Esophagus squamous epithelium (tissue), 5 donors: ENCODE measurements at places on chromosomes 16 and 17.

- DNase-seq = no peak
Observed at GRCh38 chr16:50267151-50267631, 840 bp downstream of the ADCY7 start.

DNA sequence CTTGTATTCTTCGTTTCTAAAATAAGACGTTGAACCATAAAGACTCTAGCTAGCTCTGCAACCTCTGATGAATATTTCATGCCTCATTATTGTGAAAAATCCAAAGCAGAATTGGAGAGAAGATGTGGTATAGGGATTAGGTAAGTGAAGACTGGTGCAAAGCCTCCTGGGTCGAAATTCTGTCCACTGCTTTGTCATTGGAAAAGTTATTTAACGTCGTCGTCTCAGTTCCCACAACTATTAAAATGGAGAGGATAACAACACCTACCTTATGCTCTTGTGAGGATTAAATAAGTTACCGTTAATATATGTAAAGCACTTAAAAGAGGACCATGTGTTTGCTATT, 1.4 kb upstream of the PRPSAP2 start:
- DNase-seq = no peak

DNA sequence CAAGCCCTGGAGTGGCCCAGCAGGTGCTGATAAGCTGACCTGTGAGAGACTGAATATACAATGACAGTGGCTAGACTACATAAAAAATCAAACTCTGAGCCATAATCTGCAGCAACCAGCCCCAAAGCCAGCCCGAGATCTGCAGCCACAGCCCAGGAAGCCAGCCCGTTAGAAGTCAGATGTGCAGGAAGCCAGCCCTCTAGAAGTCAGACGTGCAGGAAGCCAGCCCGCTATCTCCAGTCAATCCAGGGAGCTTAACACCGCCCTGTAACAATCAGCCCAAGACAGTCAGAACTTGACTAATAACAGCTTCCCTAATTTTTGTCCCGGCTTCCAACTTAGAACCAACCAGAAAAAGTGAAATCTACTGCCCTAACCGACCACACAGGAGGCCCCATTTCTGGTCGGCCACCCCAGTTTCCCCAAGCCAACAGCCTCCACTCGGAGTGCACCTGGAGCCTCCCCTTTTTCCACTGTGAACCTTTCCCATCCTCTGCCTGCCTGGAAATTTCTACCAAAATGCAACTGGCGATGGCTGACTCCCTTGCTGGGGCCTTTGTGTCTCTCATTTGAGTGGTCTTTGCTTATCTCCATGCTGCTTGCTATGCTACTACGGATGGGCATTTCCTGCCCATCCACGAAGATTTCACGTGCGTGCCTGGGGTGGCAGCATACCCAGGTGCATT, 769.3 kb downstream of the KCNJ18 start:
- DNase-seq = no peak

GRCh38 chr16:29871822-29872546, 9.0 kb upstream of the CDIPT start:
- no peak for DNase-seq

GRCh38 chr16:61763013-61763412, 273.2 kb downstream of the CDH8 start:
- DNase-seq = no peak

GRCh38 chr17:8120520-8121406, 2.4 kb upstream of the ALOXE3 start:
- DNase-seq = no peak

DNA sequence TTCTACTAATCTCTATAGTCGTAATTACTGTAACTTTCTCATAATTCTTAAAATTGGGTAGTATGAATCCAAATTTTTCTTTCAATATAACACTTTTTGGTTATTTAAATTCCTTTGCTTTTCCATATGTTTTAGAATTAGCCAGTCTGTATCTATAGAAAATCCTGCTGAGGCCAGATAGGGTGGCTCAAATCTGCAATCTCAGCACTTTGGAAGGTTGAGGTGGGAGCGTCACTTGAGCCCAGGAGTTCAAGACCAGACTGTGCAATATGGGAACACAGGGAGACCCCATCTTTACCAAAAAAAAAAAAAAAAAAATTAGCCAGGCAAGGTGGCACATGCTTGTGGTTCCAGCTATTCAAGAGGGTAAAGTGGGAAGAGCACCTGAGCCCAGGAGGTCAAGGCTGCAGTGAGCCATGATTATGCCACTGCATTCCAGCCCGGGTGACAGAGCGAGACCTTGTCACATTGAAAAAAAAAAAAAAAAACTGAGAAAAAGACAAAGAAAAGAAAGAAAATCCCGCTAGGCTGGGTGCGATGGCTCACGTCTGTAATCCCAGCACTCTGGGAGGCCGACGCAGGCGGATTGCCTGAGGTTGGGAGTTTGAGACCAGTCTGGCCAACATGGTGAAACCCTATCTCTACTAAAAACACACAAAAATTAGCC, 9.3 kb downstream of the TERF2 start:
- no peak for DNase-seq

GRCh38 chr17:7716901-7717755, at the start of gene DNAH2:
Gene DNAH2 (plus strand): TSS chr17:7717744. CDS start chr17:7719735, 1,991 bp downstream.
- DNase-seq = no peak

DNA sequence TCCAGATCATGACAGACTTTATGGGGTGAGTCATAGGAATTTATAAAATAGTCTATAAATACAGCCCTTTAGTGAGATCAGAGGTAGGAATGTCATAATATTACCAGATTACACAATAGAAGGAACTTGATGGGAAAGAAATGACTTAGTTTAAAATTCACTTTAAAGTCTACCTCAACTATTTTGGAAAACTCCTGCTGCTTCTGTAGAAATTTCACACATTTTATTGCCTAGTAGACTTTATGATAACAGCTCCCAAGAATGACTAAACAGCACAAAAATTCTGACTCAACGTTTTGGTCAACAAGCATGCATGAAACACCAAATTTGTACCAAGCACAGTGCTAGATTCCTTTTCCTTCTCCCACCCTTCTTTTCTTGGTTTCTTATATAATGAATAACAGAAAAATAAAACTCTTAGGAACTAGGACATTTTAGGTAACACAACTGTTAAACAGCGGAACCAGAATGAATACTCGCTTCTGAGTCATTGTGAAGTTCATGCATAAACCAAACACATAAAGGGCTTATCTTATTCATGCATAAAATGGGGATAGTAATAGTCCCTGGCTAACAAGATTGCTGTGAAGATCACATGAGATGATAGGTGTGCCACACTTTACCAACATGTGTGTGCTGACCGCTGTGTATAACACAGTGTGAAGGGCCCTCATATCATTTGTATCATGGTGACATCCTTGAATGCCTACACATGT, 243.9 kb downstream of the CDH8 start:
- DNase-seq = no peak

DNA sequence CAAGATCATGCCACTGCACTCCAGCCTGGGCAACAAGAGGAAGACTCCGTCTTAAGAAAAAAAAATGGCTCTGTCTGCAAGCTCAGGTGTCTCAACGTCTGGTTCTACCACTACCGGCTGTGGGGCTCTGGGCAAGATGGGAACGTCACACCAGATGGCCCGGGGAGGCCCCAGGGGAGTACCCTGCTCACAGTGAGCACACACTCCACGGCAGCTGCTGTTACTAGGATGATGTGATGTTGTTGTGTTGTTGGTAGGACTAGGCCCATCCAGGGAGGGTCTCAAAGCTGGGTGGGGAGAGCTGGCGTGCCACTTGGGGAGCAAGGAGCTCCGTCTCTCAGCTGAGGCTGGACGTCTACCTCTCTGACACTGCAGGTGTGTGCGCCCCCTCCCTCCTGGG, 9.4 kb upstream of the NPTX1 start:
- DNase-seq = no peak

- no peak for DNase-seq
Observed at GRCh38 chr16:52265446-52265861, 281.5 kb downstream of the TOX3 start.

GRCh38 chr16:65749506-65749905, 617.0 kb upstream of the CDH5 start:
- DNase-seq = no peak

GRCh38 chr17:80220054-80220735, at the start of the genes SGSH and SLC26A11:
Gene SGSH (minus strand): TSS chr17:80220333. CDS start chr17:80220313, 20 bp downstream.
Gene SLC26A11 (plus strand): TSS chr17:80220427. CDS start chr17:80221561, 1,134 bp downstream.
- no peak for DNase-seq

GRCh38 chr17:28230011-28230410, 89.0 kb upstream of the TMEM97 start:
- no peak for DNase-seq

- no peak for DNase-seq
Observed at GRCh38 chr17:8038954-8039610, at the start of gene ALOX15B. Gene ALOX15B (plus strand): TSS chr17:8039059. CDS start chr17:8039156, 97 bp downstream.

DNA sequence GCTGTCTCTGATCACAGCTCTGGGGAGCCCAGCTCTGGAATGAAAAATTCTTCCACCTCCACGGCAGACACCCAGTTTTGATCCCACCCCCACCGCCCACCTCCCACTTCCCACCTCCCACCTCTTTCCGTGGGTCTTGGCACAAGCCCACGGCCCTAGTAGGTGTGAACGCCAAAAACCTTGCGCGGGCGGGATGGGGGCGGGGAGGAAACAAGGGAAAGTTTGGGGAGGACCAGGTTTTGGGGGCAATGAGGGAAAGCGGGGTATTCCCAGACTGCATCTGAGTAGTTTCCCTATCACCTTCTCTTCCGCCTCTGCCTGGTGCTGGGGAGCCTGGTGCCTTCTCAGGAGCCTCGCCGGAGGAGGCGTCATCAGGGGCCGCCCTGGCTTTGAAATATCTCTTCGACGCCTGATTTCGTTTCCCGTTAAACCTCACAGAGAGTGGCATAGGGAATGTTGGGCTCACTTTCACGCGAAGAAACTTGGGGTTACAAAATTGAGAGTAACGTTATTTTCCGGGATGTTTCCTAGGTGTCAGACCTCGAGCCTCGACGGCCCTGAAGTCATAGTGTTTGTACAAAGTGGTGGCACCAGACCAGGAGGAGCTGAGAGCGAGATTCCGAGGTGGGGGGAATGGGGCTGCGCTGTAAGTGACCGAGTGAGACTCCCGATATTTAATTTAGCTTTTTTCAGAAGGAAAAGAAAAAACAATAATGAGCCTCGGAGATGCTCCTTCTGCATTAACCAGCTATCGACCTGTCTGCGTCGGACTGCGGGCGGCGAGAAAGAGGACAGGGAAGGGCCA, 1.6 kb upstream of the IRX3 start:
- no peak for DNase-seq

DNA sequence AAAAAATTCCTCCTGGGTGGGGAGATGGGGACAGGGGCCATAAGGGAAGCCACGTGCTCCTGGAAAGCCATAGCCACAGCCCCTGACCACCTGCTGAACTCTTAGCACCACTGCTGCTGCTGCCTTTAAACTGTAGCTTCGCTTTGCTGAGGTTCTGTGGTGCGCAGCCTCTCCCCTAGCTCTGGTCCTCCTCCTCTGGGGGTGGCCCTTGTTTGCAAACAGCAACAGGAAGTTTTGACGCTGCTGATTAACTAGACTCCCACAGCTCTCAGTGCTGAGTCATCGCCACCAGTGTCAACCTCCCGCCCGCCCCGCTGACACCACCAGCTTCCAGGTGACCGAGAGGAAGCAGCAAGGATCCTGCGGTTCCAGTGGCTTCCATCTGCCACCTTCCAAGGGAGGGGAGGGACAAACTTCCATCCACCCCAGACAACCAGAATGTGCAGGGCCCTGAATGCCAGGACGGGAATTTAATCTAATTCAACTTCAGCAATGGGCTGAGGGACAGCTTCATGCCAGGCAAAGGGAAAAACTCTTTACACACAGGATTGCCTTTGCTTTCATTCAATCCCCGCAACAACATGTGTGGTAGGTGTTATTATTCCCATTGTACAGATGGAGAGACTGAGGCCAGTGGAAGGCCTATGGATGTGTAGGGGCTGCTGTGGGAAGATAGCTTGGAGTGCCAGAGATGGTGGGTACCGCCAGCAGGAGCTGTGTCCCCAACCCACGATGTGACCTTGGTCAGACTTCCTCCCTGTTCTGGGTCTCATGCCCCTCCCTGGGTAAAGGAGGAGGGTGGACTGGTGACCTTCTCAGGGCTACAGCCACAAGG, 8.1 kb upstream of the KIFC3 start:
- DNase-seq = peak; percentile 40

GRCh38 chr16:72985148-72985941, 62.6 kb downstream of the ZFHX3 start:
- no peak for DNase-seq

GRCh38 chr17:43393944-43394482, 4.8 kb upstream of the ARL4D start:
- DNase-seq = peak; percentile 25

DNA sequence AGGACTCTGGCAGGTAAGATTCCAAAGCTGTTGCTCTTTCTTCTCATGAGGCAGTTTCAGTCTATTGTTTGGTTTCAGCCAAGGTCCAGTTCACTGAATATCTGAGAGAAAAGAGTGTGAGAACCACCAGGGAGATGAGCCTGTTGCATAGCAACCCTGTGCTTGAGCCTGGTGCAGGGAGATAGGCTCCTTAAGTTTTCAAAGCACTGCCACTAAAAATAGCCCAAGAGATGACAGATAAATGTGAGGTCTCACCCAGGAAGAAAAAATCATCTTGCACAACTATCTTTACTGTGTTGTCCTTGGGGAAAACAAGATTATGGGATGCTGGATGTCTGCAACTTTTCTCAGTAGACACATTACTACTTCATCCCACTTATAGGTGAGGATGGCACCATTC, 26.2 kb upstream of the NUDT7 start:
- DNase-seq = no peak

DNA sequence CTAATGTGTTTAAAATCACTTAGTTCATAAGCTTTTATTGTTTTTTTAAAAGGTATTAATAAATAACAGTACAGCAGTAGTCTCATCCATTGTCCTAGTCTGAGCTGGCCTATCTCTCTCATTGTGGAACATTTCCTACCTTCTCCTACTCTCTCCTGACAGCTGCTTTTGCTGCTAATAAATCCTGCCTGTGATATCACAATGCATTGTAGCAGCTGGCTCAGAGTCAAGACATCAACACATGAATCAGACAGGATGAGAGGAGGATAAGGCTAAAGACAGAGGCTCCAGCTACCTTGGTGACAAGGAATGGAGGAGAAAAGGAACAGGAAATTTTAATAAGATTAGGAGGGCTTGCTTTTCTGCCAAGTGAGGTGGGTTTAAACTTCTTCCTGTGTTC, 626.1 kb downstream of the HS3ST4 start:
- DNase-seq = no peak
